ENCODE measurements at places on chromosomes 4 and X. TPM values are rescaled to one million over a fixed set of nuclear protein-coding genes. Genes with fewer than 3 reads are reported as not detected.

Gene SHROOM2
- 0.34 TPM for polyA plus RNA-seq

Gene CT83
- not detected for polyA plus RNA-seq

Gene CYTL1
- polyA plus RNA-seq: 0.22 TPM

Gene UCHL1
- 28.6 TPM for polyA plus RNA-seq

Gene CSAG3
- polyA plus RNA-seq: not detected

Gene ZBTB49
- polyA plus RNA-seq: 1.7 TPM

Gene SLIT2
- 5.2 TPM for polyA plus RNA-seq

Gene HTR2C
- not detected for polyA plus RNA-seq

Gene TNIP3
- polyA plus RNA-seq: not detected

Gene STS
- 3.6 TPM for polyA plus RNA-seq

Gene CCKAR
- polyA plus RNA-seq: 0.08 TPM

Gene ANXA3
- 82.6 TPM for polyA plus RNA-seq

Gene GPR101
- polyA plus RNA-seq: not detected

Data from adipose tissue (tissue), 3 donors.